ENCODE measurements at places on chromosomes 1 and 21.

DNA sequence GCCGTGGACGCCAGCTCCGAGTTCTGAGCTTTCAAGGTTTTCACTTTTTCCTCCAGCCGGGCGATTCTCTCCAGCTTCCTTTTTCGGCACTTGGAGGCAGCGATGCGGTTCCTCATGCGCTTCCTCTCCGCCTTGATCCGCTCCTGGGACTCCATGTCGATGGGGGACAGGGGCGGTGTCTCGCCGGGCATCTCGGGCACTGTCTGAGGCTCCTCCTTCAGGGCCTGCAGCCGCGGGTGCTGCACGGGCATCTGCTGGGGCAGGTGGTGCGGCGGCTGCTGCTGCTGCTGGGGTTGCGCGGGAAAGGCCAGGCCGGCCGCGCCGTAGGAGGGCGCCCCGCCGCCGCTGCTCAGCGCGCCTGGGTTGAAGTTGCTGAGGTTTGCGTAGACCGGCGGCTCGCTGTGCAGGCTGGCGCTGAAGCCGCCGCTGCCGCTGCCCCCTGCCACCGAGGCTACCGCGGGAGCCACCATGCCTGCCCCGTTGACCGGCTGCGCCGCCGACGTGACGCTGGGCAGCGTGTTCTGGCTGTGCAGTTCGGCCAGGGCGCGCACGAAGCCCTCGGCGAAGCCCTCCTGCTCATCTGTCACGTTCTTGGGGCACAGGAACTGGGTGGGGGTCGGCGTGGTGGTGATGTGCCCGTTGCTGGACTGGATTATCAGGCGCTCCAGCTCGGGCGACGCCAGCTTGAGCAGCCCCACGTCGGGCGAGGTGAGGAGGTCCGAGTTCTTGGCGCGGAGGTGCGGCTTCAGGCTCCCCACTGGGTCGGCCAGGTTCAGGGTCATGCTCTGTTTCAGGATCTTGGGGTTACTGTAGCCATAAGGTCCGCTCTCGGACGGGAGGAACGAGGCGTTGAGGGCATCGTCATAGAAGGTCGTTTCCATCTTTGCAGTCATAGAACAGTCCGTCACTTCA lies 1.4 kb downstream of the JUN start:
- peak; percentile 36 for DNase-seq

DNA sequence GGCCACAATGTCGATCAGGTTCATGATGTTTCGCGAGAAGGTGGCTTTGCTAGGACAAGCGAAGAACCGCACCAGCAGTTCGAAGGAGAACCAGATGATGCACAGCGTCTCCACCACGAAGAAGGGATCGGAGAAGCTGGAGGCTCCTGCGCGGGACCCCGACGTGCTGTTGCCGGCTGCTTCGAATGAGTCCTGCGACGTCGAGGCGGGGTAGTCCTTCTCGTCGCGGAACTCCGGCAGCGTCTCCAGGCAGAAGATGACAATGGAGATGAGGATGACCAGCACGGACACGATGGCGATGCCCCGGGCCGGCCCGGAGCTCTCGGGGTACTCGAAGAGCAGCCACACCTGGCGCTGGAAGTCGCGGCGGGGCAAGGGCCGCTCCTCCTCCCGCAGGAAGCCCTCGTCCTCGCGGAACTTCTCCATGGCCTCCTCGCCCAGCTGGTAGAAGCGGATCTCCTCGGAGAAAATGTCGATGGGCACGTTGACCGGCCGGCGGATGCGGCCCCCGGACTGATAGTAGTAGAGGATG lies 869 bp downstream of the KCNA3 start:
- DNase-seq: no peak

GRCh38 chr21:32308696-32309095 lies 10.0 kb downstream of the MRAP start:
- DNase-seq: no peak

DNA sequence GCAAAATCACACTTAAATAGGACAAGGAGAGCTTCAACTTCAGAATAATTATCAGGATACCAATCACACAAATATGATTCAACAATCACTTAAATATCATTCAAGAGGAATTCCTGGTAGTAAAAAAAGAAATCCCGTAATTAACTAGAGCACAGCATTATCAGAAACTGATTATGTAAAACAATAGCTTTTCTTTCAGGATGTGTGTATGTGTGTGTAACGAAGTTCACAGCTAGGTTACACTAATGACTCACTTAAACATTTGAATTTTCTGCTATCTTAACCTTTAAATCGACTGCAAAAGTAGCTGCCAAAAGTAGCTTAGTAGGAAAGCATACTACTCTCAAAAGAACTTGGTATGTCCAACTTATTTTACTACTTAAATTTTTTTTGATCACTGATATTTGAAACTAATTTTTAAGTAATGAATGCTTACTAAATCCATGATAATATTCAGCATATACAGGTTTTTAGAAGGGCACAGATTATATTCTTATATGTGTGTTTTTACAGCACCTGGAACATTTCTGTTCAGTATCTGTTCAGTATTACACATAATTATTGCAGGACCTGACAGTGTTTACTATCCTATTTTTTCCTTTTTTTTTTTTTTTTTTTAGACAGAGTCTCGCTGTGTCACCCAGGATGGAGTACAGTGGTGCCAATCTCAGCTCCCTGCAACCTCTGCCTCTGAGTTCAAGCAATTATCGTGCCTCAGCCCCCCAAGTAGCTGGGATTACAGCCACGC lies 4.2 kb downstream of the RERE start:
- no peak for DNase-seq

GRCh38 chr1:97712980-97713379 lies 207.9 kb downstream of the DPYD start:
- DNase-seq: no peak

DNA sequence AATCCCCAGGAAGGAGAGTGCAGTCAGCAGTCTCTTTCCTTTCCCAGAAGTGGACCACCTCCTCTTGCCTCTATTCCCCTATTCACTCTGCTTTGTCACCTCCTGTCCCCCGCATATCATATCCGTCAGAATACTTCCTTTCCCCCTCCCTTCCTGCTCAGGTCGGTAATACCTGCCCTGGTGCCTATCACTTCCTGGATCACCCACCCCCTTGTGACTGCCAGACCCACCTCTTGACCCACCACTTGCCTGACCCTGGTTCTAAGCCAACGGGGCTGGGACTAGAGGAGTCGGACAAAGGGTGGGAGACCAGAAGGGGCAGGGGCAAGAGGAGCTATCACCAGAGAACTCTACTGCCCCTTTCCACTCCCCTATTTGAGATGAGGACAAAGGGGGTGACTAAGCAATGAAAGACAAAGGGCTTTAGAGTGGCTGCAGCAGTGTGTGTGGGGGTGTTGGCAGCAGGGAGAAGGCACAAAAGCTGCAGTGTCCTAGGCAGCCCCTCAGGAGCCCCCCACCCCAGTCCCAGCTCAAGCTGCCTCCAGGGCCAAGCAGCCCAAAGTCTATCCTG lies 1.7 kb upstream of the ADAMTS4 start:
- no peak for DNase-seq

DNA sequence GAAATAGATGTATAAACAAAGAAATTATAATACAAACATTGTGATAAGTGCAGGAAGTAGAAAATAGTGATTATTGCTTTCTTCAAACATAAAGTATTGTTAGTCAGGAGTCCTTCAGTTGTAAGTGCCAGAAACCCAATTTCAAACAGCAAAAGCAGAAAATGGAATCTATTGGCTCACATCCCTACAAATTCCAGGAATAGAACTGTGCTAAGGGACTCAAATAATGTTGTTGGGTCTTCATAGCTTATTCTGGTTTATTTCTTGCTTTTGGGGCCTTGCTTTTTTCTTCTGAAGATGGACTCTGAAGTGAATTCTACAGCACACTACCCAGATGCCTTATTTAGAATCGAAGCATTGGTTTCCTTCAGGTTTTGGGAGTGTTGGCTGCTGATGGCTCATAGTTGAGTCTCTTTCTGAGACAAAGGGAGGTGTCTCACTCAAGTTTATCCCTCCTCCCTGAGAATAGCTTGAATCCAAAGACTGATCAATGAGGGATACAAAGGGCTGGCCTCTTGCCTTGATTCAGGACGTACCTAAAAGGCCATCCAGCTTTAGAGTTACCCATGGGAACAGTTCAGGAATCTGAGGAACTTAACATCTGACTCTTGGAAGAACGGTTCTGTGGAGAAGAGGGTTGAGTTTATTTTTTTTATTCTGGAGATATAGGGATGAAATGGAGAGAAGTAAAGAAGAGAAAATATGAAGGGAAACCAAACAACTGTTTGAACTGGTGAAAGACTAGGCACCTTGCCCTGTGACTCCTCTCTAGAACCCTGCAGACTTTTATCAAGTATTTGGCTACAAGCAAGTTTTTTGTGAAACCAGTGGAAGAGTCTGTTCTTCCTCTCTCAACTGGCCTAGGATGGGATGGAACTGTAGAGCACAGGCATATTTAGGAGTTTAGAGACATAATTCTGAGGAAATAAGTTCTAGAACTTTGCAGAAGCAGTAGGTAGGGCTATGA lies 39.0 kb upstream of the ATG4C start:
- DNase-seq: no peak

DNA sequence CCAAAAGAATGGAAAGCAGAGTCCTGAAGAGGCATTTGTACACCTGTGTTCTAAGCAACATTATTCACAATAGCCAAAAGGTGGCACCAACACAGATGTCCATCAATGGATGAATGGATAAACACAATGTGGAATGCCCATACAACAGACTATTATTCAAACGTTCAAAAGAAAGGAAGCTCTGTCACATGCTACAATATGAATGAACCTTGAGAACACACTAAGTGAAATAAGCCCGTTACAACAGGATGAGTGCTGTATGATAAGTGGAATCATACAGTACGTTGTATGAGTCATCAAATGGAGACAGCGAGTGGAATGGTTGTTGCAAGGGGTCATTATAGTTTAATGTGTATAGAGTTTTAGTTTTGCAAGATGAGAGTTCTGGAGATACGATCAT lies 80.1 kb downstream of the SH3BGR start:
- DNase-seq: no peak

- DNase-seq: no peak
Observed at GRCh38 chr1:212247179-212247721, 38.0 kb upstream of the PPP2R5A start.

DNA sequence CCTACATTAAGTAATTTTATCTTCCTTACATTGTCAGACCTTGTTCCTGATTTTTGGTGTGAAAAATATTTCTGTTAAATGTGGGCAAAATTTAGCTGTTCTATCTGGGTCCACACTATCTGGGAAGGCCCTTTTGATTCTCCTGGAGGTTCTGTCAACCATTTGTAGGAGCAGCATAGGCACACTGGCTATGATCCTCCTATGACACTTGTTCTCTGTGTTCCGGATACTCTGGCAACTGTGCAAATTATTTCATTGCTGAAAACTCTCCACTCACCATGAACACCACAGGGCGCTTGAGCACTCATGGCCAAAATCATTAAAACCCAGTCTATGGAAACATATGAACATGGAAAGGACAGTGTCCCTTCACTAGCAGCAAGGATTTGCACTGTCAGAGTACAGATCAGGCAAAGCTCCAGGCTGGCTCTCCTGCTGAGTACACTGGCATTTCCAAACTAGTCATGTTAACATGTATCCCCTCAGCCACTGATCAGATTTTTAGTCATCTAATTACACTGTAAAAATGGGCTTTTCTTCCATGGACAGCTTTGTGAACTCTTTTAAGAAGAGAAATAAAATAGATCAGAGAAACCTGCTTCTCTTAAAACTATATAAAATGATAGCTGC lies 43.9 kb upstream of the SGIP1 start:
- DNase-seq: no peak

- no peak for DNase-seq
Observed at GRCh38 chr1:210899676-210900075, 234.3 kb downstream of the KCNH1 start.

- peak; percentile 40 for DNase-seq
Observed at GRCh38 chr1:246930830-246931548, 759 bp downstream of the AHCTF1 start.

DNA sequence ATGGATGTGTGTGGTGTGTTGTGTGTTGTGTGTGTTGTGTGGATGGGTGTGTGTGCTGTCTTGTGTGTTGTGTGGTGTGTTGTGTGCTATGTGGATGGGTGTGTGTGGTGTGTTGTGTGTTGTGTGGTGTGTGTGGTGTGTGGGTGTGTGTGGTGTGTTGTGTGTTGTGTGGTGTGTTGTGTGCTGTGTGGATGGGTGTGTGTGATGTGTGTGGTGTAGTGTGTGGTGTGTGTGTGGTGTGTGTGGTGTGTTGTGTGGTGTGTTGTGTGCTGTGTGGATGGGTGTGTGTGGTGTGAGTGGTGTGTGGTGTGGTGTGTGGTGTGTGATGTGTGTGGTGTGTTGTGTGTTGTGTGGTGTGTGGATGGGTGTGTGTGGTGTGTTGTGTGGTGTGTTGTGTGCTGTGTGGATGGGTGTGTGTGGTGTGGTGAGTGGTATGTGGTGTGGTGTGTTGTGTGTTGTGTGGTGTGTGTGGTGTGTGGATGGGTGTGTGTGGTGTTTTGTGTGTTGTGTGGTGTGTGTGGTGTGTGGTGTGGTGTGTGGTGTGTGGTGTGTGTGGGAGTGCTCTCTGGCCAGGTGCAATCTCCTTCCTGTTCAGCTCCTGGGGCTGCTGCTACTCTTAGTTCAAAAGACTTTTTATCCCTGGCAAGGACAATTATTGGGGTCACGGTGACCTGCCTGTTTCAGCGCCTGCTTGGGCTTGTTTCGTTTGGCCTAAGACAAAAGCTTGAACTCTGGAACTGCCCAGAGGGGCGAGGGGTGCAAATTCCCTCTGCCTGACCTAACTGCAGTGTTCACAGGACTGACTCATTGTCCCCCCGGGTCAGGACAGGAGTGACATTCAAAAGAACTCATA lies 101.1 kb downstream of the UBIAD1 start:
- no peak for DNase-seq

- no peak for DNase-seq
Observed at GRCh38 chr1:183101081-183101480, 77.9 kb downstream of the LAMC1 start.

- DNase-seq: no peak
Observed at GRCh38 chr1:69123486-69123885, 444.2 kb upstream of the LRRC7 start.
